ENCODE measurements at places on chromosomes 5 and 9.

- no peak for DNase-seq
Observed at GRCh38 chr5:78495800-78496199, 135.4 kb downstream of the SCAMP1 start.

- DNase-seq, result no peak
Observed at GRCh38 chr9:124295159-124295794, 37.5 kb downstream of the NEK6 start.

GRCh38 chr5:39426051-39426745 is 1.4 kb upstream of the DAB2 start:
- DNase-seq, result no peak

DNA sequence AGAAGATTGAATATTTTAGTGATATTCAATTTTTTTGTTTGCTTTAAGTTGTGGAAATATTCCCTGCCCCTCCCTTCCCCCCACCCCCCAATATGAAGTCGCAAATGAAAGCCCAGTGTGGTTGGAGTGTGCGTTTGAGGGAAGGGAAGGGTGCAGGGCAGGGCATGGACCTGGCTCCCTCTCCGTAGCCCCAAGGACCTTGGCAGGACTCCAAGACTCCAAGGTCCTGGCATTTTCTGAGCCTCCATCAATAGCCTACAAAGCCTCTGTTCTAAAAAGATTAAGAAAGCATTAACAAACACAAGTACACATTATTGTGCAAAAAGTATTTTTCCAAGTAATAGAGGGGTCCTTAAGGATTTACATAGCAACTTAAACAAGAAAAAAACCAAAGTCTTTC is 38.8 kb upstream of the PTPN3 start:
- DNase-seq, result no peak

DNA sequence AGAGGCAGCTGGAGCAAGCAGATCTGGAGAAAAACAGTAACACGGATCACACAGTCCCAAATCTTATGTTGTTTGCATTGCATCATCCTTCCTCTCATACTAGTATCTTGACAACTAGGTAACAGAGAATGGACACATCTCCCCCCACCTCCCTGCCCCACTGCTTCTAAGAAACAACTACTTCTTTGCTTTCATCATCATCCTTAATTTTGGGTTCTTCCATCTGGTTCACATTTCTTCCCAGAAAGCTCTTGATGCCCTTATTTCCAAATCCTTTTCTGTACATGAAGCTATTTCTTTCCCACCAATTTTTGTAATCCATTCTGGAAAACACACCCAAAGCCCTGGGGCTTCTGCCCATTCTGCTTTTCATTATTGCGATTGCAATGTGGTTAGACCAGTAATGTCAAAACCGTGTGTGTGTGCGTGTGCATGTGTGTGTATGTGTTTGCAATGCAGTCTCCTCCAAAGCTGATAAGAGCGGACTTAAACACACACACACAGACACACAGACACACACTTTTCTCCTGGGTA is 254.7 kb upstream of the SLC30A5 start:
- no peak for DNase-seq

GRCh38 chr5:81748556-81748955 is 2.3 kb downstream of the SSBP2 start:
- no peak for DNase-seq

DNA sequence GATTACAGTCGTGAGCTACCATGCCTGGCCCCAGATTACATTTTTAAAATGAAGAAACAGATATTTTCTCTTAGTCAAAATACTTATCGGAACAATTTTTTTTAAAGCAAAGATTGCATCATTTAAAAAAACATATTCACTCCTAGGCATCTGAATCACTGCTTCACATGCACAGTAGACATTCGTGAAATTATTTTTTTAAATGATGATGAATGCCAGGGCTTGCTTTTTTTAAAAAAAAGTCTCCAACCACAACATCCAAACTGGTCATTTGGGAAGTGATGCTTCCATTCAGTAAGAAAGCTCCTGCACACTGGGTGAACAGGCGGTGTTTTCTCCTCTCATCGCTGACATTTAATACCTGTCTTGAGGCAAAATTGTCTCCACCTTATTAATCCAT is 223.0 kb upstream of the DMRT1 start:
- no peak for DNase-seq

GRCh38 chr5:92418341-92418740 is 1035.2 kb upstream of the ARRDC3 start:
- DNase-seq, result no peak

- no peak for DNase-seq
Observed at GRCh38 chr5:96229188-96229587, 203.9 kb downstream of the PCSK1 start.

- no peak for DNase-seq
Observed at GRCh38 chr9:137458194-137459151, 661 bp downstream of the NSMF start.

DNA sequence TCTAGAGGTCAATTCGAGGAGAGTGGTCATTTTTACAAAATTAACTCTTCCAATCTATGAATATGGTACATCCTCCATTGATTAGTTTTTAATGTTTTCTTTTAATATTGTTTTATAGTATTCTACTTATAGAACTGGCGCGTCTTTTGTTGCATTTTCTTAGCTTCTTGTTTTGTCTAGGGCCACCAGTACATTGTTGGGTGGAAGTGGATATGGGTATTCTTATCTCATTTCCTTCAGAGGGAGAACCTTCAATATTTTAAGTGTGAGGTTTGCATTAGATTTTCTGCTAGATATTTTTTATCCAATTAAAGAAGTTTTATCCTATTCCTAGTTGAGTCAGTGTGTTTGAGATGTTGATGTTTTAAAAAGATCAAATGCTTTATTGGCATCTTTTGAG is 69.8 kb downstream of the RPS23 start:
- no peak for DNase-seq

DNA sequence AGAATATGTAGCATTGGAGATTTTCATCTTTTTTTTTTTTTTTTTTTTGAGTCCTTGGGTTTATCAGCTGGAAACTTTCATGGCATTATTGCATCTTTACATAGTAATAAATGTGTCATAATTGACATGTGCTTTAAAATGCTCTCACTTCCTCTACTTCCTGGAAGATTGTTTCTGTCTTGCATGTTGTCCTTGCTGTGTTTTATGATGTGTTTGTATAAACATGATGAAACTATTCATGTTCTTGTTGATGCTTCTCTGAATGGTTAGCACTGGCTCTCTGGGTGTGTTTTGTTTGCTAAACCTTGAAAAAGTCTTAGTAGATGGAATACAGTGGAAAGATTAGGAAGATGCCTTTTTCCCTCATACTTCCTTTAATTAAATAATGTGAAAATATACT is 87.9 kb downstream of the IQGAP2 start:
- no peak for DNase-seq

DNA sequence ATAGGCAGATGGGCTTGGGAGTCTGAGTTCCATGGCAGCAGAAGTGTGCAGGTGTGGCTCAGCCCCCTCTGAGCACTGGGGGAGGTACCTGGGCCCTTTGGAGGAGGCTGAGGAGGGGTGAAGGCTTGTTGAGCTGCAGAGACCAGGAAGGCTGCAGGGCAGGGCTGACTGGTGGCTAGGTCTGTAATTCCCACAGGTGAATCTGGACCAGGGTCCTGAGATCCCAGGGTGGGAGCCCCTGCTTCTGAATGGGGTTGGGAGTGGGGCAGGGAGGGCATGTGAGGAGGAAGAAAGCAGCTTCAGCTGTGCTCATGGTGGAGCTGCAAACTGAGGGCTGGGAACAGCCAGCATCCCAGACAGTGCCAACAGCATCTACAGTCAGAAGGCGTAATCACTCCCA is 111.1 kb downstream of the CACNA1B start:
- no peak for DNase-seq

DNA sequence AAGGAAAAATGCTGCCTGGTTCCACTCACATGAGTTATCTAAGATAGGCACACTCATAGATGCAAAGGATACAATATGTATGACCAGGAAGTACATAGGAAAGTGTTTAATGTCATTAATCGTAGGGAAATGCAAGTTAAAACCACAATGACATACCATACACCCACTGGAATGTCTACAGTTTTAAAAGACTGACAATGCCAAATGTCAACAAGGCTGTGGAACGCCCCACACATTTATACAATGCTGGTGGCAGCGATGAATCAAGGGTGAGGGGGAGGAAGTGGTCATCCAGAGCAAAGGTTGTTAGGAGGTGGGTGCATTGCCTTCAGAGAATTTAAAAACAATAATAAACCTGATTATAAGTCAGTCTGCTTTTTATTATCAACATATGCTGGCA is 437.8 kb downstream of the ARHGEF28 start:
- no peak for DNase-seq

DNA sequence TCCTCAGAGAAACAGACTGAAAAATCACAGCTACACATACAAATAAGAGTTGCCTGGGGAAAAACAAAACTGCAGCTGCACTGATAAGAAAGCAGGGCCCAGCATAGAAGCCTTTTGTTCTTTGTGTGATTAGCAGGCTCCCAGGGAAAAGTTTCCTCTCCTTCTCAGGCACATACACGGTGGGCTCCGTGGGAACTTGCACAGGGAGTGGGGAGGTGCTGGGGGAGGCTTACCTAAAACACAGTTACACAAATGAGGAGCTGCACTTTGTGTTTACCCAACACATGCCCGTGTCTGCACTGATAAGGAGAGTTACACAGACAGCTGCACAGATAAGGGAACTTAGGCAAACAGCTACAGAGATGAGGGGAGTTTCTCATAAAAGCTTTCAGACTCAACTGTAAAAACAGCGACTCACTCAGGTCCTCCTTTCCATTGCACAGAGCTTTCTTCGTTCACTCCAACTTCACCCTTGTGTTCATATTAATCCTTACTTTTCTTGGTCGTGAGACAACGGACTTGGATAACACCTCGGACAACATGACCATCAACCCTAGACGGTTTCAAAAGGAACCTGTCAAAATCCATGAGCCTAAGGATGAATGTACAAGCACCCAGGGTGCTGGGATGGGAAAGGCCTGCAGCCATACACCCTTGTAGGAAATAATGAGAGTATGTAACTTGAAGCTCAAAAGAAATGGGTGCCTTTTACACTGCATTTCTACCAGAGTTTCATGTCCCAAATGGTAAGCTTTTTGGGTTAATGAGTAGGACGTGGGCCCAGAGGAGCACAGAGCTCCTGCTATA is 50.8 kb downstream of the SERINC5 start:
- DNase-seq, result no peak

DNA sequence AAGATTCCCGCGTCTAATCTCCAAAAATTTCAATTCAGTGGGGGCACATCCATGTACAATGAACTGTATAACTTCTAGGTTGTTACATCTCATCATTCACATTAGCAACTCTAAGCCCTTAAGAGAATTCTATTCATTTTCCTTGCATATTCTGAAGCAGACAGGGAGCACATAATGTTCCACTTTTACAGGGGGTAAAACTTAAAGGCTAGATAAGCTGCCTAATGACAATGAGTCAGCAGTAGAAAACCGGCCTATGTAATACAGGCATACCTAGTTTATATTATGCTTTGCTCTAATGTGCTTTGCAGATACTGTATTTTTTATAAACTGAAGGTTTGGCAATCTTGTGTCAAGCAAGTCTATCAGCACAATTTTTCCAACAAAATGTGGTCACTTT is 40.4 kb downstream of the PTAR1 start:
- DNase-seq, result no peak

DNA sequence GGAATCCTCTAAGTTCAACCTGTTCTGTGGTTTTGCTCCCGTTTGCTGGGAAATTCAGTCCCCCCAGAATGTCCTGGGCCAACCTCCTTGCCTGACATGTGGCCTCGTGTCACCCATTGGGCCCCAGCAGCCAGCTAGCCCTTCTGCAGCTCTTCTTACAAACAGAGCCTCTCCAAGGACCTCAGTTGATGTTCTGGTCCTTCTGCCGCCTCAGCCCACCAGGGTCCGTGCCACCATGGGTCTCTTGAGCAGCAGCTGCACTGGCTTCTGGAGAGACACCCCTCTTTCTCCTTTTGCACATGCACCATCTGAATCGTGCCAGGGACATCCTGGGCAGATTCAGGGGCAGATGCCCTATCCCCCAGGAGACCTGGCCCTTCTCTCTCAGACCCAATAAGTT is 85.0 kb downstream of the LMX1B start:
- DNase-seq, result no peak

DNA sequence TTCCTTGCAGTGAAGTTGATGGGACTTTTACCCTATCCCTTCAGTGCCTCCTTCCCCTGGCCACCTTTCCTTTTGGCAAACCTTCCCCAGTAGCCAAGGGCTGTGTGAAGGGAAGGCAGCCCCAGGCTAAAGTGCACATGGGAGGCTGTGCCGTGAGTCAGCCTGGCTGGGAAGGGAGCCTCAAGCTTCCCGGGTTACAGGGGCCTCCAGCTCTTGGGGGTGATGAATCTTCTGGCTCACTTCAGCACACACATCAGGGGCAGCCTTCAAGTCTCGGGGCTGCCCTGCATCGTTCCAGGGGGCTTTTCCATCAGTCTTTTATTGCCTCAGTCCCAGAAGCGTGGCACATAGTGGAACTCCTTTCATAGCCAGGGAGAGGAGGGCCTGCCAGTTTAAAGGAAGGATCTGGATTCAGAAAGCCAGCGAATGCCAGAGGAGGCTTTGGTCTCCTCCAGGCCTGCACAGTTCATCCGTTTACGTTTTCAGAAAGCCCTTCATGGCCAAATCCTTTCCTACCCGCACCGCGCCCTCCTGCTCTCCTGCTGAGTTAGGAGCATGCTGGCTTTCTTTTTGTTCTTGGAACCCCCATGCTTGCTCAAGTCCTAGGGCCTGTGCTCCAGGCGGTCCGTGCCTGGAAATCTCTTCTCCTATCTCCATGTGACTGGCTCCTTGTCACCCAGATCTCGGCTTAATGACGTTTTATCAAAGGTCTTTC is 134.8 kb upstream of the KLF4 start:
- DNase-seq, result no peak

DNA sequence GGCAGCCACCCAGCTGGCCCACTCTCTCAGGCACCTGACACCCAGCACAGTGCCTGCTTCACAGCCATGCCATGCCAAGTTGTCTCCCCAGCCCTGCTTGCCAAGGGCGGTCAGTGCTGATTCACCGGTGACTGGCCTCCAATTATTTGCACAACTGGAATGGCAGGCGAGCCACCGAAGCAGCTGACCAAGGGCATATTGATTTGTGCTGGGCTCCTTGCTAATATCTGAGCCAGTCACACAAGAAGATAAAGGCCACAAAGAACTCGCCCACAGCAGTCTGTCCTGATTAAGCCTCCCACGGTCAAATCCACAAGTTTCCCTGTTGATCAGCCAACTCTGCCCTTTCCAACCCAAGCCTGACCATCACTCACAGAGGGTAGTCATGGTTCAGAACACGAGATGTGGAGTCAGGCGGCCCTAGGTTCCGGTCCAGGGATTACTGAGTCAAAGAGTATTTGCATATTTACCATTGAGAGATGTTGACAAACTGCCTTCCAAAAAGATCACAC is 6.4 kb upstream of the EEIG1 start:
- DNase-seq, result no peak

DNA sequence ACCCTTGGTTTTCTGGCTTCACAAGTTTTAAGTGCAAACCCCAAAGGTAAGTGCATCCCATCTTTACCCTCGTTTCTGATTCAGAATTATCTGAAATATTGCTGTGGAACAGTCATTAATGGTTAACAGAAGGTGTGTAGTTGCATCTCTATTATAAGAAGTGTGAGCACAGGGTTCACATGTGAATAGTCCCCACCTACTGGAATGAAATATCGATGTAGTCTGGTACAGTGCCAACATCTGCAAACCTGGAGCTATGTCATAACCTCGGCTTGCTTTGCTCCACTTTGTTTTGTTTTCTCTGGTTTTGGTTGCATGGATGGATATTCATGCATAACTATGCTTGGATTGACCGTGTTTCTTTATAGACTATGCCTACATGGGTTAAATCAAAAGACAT is 12.6 kb downstream of the HTR4 start:
- no peak for DNase-seq

Data from stimulated activated CD4-positive, alpha-beta T cell treated with anti-CD3 and anti-CD28 coated beads, TNF-alpha, amount 100 ng/mL, for 1 hour (primary cell).